Activated naive CD8-positive, alpha-beta T cell treated with anti-CD3 and anti-CD28 coated beads for 36 hours (primary cell): ENCODE measurements at places on chromosomes 6 and 20. TPM values are rescaled to one million over a fixed set of nuclear protein-coding genes. Genes with fewer than 3 reads are reported as not detected.

DNA sequence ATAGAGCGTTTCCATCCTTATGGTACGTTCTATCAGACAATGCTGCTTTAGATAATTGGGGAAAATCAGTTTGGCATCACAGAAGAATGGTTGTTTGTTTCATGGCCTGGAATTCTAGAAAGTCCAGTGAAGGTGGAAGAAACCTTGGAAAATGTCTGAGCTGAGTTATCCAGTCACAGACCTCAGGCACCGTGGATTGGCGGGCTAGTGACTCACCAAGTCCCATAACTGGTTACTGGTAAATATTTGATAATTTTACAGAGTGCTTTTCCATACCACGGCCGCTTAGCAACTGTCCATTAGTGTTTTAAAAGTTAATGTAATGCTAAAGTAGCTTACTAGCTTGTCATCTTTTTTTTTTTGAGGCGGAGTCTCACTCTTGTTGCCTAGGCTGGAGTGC lies 99.4 kb downstream of the SLC35B3 start:
- no peak for DNase-seq

- DNase-seq: no peak
Observed at GRCh38 chr20:61125546-61126180, 126.4 kb upstream of the CDH4 start.

DNA sequence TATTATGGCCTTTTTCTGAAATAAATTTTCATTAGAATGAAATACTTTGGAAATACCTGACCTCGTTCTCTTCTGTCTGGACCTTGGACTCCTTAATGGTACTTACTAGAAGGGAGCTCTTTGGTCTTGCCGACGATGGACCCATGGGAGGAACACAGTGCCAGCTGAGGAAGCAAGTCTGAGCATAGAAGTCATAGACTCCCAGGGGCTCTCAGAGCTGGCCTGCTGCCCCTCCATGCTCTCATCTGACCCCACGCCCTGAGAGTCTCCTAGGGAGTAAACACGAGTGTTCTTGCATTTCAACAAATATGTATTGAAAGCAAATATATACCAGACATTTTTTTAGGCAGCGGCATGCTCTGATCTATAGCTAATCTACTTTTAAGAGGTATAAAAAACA lies 87.8 kb downstream of the PLEKHG1 start:
- DNase-seq: no peak

DEFB132 gene
- not detected for total RNA-seq

DNA sequence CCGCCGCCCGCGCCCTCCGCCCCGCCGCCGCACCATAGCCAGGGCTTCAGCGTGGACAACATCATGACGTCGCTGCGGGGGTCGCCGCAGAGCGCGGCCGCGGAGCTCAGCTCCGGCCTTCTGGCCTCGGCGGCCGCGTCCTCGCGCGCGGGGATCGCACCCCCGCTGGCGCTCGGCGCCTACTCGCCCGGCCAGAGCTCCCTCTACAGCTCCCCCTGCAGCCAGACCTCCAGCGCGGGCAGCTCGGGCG lies 1.5 kb downstream of the FOXC1 start:
- DNase-seq: no peak

OTOR gene
- not detected for total RNA-seq

COL12A1 gene
- total RNA-seq: not detected

TRIM40 gene
- not detected for total RNA-seq

PDE7B gene
- total RNA-seq: 0.50 TPM

- no peak for DNase-seq
Observed at GRCh38 chr6:155152211-155153076, 111.4 kb upstream of the CLDN20 start.

DNA sequence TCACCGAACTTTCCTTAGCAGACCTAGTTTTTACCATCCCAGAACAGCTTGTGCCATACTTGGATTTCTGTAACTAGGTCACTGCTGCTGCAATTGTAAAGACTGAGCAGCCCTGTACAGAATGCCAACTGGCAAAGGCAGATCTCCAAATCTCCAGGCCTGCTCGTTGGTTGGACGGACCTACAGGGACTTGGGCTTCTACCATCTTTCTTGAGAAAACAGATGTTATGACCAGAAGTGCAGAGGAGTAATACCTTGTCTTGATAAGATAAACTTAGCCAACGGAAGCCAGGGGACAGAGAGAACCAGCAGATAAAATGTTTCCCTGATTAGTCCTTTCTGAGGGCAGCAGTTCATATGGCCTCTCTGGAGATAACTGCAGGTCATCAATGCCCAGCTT lies 304.1 kb downstream of the RFPL4B start:
- DNase-seq: no peak

DNA sequence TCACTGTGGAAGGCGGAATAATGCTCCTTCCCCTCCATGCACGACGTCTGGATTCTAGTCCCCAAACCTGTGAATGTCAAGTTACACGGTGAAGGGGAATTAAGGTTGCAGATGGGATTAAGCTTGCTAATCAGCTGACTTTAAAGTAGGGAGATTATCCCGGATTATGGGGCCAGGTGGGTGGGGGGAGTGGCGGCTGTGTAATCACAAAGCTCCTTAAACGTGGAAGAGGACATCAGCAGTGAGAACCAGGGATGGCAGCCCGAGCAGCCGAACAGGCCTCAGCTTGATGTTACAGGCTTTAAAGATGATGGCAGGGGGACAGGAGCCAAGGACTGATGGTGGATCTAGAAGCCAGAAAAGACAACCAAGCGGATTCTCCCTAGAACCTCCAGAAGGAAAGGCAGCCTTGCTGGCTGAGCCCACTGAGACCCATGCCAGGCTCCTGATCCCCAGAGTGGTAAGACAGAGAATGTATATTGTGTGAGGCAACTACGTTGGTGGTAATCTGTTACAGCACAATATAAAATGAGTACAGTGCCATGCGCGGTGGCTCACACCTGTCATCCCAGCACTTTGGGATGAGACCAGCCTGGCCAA lies 117.5 kb downstream of the SCML4 start:
- DNase-seq: no peak

- DNase-seq: no peak
Observed at GRCh38 chr20:24407151-24407550, 62.3 kb upstream of the SYNDIG1 start.

KIAA1586 gene
- 15.9 TPM for total RNA-seq

DNA sequence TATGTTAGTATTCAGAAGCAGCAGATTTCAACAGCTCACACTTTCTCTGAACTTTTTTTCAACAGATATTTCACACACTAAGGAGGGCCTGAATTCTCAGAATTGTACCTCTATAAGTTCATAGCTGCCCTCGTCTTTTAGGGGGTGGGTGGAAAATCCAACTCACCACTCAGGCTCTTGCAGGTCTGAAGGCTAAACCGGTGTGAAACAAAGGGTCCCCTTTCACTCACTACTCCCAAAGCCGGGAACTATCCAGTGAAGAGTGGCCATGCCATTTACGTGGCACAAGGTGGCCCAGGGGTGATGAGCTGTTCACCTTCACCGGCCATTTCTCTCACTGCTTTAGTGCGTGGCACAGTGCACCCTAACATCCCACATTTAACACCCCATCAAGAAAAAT lies 24.2 kb downstream of the TBC1D7 start:
- DNase-seq: peak; percentile 32

GRCh38 chr6:124008988-124009765 lies 205.5 kb downstream of the NKAIN2 start:
- DNase-seq: no peak

STMN3 gene
- 11.7 TPM for total RNA-seq

DNA sequence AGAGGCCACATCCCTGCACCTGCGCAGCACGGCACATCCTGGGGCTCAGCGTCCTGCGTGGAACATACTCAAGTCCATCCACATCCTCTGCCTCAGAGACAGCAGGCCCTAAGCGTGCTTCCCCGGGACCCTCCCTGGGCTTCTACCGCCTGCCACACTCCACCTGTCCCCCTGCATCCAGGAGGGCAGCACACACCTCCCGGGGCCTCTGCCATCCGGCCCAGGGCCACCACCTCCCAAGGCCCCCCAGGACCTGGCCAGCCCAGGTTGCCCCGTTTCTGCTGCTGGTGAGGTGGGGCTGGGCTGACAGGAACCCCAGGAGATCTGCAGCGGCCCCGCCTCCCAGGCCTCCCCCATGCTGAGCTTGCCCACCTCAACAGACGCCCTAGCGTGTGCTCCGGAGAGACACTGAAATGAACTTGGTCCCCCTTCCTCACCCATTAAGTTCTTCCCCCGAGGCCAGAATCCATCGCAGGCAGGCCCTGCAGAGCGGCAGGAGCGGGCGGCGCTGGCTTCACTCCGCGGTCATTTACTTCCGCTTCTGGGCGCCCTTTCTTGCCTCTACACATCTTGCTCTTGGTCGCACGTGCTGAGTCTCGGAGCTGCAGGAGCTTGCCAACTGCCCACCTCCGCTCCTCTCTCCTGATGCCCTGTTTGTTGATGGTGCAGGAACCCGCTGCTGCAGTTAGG lies 235.3 kb downstream of the TAF4 start:
- DNase-seq: no peak

DNA sequence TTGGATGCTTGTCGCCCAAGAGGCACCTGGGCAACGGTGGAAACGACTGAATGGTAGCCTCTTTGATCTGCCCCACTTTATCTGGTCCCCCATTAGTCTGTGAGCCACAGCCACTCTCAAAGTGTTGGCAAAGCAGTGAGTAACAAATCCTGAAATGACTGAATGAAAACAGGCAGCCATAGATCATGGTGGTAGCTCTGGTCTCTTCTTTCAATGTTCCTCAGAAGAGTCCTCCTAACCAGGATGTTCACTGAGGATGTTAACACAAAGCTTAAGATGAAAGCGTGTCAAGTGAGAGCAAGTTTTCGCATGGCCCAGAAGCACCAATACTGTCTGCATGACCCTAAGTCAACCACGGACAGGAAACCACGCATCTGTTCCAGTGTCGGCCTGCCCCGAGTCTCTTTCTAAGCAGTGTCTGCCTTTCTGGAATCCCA lies 107.3 kb downstream of the IRF4 start:
- DNase-seq: peak; percentile 69

DNA sequence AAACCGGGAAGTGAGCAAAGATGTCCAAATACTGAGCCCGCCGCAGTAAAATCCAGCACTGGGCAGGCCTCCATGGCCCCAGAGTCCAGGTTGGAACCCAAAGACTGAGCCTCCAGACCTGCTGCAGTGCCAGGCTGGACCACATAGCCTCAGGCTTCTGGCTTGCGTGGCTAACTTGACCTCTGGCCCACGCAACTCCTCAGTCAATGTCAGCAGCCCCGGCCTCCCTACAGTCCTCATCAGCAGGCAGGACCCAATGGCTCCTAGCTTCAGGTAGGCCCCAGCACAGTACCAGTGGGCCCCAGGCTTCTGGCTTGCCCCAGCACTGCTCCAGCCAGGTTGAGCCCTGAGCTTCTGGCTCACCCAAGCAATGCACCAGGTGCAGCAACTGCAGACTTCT lies 245.1 kb upstream of the AFDN start:
- no peak for DNase-seq

UTRN gene
- 35.8 TPM for total RNA-seq

DNA sequence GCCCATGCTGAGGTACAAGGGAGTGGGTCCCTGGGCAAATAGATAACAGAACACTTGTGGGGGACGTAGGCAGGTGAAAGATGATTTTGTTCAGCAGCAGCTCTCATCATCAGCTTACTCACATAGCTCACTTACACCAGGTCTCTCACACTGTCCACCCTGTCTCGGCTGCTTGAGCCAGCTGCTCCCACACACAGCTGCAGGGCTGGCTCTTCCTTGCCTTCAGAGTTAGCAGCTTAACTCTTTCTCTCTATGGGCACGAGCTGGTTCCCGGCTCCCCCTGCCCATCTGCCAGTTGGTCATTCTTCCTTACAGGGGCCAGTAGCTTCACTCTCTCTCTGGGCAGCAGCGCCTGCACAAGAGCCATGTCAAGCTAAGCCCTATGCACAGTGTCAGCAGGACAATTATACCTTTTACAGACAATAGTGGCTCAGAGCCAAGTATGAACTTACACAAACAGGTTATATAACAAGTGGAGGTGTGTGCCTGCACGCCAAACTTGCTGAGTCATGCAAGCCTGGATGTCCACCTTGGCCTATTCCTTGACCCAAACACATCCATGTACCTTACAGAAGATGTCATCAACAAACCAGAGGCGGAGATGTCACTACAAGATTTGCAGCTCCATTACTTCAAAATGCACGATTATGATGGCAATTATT lies 18.7 kb downstream of the ZNF391 start:
- DNase-seq: no peak

- no peak for DNase-seq
Observed at GRCh38 chr6:158303210-158303731, 9.0 kb upstream of the TULP4 start.

DNA sequence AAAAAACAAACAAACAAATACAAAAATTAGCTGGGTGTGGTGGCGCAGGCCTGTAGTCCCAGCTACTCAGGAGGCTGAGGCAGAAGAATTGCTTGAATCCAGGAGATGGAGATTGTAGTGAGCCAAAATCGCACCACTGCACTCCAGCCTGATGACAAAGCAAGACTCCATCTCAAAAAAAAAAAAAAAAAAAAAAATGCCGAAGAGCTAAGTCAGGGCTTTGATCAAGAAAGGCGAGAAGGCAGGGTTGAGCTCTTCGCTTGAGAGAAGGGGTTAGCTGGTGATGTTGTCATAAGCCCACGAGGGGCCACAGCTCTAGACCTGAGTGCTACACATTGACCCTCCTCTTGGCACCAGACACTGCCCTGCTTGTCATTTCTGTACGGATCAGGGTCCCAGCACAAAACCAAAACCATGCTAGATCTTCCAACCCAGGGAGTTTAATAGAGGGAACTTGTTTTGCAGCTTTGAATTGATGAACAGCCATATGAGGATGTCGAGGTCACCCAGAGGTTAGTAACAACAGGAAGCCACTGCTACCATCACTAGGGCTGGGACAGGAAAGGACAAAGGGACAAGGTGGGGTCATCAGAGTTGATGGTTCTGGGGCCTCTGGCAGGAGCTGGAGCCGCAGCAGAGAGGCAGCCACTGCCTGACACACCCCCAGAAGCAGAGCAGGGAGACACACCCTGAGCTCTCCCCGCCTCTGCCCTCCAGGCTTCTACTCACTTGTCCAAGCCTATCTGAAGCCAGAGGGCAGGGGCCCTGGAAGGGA lies 122.7 kb downstream of the SNX5 start:
- DNase-seq: no peak

DNA sequence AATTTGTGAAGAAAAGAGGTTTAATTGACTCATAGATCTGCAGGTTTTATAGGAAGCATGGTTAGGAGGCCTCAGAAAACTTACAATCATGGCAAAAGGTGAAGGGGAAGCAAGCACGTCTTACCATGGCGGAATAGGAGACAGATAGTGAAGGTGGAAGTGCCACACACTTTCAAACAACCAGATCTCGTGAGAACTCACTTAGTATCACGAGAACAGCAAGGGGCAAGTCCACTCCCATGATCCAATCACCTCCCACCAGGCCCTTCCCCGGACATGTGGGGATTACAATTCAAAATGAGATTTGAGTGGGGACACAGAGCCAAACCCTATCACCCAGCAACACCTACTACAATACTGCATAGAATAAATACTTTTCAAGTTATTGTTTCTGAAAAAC lies 7.3 kb upstream of the HEBP2 start:
- no peak for DNase-seq
